ENCODE measurements at places on chromosomes 7 and 10. TPM values are rescaled to one million over a fixed set of nuclear protein-coding genes. Genes with fewer than 3 reads are reported as not detected.

The UPK3BL2 gene
- 5.5 TPM for total RNA-seq

DNA sequence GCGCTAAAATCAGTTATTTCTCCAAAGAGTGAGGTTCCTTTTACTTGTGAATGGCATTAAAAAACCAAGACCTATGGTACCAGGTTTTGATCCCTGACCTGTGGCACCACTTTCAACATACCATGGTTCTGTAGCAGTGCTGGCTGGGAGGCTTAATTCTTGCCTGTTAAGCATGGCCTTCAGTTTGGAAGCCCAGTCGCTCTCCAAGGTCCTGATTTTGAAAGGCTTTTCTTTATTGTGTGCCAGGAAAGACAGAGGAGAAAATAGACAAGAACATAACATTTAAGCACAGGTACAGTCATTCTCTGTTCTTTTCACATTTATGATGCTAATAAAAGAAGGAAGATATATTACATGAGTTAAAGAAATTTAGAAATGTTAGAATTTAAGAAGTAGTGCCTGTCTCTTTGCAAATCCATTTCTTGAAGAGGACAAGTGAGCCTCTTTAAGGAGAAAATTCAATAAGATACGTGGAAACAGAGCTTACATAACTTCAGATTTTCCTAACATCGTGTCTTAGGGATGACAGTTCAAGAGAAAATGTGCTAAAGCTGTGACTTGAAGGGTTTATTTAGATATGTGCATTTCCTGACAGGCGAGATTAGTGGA is 357.6 kb downstream of the DPP6 start:
- DNase-seq: peak; percentile 9

DNA sequence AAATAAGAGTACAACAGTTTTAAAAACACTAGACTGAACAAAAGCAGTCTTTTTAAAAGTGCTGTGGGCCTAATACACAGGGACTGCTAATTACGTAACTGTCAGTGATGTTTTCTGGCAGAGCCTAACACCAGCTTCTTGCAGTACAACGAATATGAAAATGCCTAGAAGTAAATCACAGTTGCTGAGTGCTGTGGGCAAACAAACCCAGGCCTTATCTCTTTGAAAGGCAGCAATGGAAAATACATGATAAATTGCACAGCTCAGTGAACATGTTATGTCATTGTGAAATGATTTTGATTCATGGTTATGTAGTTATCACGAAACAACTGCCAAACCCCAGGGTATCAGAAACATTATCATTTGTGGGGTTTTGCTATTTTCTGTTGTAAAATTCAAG is 428.4 kb downstream of the GFRA1 start:
- no peak for DNase-seq

The LIPK gene
- total RNA-seq: not detected

The HDAC9 gene
- not detected for total RNA-seq

DNA sequence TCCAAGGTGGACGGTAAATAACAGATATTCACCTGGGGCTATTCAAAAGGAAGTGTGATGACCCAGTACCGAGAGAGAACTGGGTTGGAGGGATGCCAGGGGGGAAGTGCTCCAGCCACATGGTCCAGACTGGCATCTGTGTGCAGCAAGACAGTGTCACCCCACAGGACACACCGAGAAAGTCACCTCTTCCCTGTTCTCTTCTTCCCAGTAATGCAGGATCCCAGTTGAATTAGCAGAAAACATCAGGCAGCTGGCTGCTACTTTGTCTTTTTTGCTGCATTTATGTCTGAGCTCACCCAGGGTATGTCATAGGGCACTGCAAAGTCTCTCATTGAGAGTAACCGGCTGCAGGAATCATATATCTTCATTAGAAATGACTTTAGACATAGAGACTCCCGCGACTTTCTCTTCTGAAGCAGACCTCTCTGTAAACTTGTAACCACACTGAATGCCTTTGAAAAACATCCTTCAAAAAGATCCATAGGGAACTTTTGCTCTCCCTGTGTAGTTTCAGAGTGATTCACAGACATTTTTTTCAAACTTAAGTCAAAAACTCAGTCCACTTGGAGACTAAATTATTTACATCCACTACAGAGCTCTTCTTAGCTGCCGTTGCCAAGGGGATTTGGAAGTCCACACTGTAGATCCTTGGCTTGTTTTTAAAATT is 609.0 kb upstream of the DPP6 start:
- no peak for DNase-seq

The ZKSCAN1 gene
- 64.4 TPM for total RNA-seq

DNA sequence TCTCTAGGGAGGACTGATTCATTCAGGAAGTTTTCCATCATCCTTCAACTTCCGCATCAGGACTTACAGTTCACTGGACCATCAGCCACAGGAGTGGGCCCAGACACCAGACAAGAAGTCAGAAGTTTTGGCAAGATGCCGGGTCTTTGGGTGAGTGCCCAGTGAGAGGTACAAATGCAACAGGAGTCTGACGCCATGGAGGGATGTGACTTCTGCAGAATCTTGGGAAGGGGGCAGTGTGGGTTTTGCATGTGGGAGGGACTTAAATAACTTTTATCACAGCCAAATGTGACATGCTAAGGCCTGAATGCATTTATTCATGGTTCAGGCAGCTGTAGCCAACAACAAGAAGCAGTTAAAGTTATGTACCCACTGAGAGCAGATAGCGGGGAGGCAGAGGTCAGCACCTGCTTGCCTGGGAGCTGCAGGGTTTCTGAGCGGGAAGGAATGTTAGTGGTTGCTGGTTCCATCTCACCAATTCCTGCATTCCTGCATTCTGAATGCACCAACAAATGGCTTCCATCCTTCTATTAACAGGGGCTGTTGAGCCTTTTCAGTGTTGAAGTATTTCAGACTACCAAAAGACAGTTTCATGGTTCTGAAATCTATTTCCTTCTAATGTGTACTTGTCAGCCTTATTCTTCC is 375.2 kb downstream of the PAXIP1 start:
- DNase-seq: no peak

- DNase-seq: no peak
Observed at GRCh38 chr10:12639996-12640944, 290.9 kb downstream of the CAMK1D start.

The PTPN20 gene
- total RNA-seq: 1.3 TPM

- DNase-seq: no peak
Observed at GRCh38 chr10:78815702-78816334, 252.9 kb upstream of the ZMIZ1 start.

GRCh38 chr10:49296836-49297235 is 2.1 kb upstream of the C10orf71 start:
- no peak for DNase-seq

The SLC13A1 gene
- total RNA-seq: not detected

GRCh38 chr10:48813291-48813690 is 126.3 kb downstream of the LRRC18 start:
- no peak for DNase-seq
